T-cell (primary cell): ENCODE measurements at places on chromosomes 5 and 9. TPM values are rescaled to one million over a fixed set of nuclear protein-coding genes. Genes with fewer than 3 reads are reported as not detected.
A peak's percentile ranks its signal among the peaks of the same experiment; 100 is the strongest.

Gene PLAC8L1
- total RNA-seq: 1.4 TPM

Gene PCDHGC5
- not detected for total RNA-seq

Gene TAS2R1
- total RNA-seq: not detected

Gene ANXA2R
- 56.6 TPM for total RNA-seq

Gene PDE8B
- 0.66 TPM for total RNA-seq

DNA sequence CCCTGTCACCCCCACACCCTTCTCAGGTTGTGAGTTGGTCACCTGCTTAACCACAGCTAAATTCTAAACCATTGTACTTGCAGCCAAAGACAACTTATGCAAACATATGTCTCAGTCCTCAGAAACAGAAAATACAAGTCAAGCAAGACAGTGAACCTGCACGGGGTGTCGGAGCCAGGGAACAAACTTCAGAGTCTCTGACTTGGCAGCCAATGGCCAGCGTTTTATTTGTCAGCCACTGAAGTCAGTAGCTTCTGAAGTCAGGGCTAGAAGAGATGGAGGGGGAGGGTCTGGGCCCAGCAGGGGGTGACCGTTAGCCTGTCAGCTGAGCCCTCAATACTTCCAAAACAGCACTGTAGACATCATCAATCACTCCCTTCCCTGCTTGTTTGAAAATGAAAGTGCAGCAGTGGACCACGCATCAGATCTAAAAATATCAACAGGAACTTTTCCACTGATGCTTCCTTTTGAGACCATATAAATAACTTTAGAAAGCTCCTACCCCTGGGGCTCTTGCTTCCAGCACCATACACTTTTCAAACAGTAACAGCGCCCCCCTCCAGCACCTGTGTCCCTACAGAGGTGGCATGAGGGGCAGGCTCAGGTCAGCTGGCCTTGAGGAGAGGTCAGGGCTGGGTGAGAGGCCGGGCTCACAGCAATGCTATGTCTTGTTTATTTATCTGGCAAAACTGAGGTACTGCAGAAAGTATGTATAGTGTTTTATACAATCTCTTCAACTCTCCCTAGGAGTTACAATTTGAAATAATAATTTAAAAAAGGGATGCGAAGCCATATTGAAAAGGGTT is 142.5 kb downstream of the ACER2 start:
- DNase-seq: no peak

DNA sequence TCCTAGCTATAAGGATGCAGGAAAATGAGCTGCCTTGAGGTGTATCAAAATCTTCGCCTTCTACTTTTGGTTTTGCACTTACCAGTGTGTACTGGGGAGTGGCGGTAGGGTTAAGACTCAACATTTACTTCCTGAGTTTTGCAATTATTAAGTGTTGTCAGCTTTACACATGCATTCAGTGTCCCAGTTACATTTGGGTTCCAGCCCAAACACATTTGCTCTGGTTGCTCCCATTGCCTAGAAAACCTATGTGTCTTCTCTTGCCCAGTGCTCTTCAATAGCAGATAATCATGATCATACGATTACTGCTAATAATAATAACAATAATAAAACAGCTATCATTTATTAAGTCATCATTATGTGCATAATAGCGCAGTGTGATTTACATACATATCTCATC is 241.5 kb upstream of the PAPPA start:
- no peak for DNase-seq

DNA sequence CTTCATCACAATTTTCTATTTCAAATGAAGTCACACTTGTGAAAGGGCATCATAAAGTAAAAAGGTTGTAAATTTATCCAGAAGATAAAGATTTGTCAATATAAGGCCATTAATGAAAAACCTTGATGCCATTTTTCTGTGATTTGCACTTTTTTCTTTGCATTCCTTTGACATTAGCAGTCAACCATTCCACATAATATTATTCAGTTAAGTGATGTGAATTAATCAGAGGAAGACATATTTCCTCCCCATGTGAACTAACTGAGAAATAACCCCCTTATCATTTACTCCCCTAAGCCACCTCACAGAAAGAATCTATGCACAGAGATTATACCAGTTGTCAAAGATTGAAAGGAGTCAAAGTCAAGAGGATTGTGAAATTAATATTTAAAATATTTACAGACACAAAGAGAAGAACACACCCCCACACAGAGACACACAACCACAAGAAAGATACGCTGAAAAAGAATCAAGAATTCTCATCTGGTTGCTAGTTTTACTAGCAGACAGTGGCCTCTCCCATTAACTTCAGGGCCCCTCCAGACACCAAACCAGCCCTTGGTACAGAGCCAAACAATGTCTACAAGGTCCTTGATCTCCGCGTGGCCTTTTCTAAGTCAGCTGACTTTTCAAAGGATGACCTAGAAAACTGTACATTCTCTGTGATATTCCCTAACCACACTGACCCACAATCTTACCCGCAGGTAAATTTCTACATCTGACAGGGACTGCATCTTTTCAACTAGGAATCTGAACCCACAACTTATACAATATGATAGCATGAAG is 29.5 kb downstream of the GNAQ start:
- no peak for DNase-seq

- DNase-seq: no peak
These were observed 149.3 kb upstream of the MTAP start for GRCh38 chr9:21653091-21653490.

DNA sequence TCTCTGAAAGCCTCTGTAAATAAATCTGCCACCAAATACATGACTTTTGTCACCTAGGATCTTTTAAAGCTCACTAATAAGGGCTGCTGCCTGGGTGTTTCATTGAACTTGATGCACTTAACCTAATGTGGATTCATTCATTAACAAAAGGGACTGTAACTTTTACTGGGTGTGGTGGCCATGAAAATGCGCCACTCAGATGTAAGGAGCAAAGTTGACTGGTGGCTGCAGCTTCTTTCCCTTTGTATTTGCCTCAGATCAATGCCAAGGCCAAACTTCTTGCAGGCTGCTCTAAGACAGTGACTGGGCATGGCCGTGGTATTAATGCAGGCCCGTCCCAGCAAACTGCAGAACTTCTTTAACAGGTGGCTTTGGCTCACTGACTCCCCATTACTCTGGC is 22.9 kb downstream of the FAM240B start:
- no peak for DNase-seq

- no peak for DNase-seq
These were observed 6.8 kb upstream of the NEURL1B start for GRCh38 chr5:172634106-172634899.

DNA sequence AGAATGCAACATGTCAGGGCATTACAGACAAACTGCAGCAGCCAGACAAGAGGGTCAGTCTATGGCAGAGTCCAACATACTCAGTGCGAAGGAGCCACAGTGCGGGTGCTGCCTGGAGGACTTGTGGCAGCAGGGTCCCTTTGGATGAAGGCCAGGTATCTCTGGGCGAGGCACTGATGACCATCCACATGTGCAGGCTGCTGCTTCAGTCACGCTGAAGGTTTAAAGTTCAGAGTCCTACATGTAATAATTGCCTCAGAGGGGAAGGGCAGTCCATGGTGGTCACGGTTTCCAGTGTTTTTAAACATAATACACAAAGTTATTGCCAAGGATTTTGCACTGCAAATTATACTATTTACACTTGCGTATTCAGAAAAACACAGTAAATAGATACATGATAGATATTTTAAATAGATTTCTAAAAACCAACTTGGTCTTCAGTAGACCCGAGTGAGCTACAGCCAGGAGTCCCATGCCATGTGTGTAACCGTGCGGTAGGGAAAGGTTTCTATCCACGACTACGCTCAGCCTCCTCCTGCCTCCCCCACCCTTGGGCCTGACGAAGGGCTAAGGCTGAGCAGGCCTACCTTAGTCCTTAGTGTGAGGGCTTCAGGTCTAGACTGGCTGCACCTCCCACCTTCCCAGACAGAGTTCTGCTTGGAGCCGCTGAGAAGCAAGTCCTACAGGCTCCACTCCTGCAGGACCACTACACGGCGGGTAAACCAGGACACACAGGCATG is 76.2 kb downstream of the GPR21 start:
- DNase-seq: no peak

DNA sequence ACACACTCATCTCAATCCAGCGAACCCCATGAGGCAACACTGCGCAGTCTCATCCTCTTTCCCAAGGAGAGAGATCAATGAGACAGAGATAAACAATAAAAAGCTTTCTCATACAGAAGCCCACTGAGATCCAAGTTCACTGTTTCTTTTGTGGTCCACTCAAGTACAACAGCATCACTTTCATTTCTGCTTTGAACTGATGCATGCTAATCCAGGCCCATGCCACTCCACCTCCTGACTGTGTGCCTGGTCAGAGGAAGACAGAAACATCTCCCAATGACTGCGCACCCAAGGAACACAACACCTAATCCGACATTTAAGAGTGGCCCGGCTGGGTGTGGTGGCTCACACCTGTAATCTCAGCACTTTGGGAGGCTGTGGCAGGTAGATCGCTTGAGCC is 104.0 kb downstream of the SERINC5 start:
- no peak for DNase-seq

GRCh38 chr9:16023446-16023845 is 470.6 kb downstream of the CCDC171 start:
- DNase-seq: no peak

DNA sequence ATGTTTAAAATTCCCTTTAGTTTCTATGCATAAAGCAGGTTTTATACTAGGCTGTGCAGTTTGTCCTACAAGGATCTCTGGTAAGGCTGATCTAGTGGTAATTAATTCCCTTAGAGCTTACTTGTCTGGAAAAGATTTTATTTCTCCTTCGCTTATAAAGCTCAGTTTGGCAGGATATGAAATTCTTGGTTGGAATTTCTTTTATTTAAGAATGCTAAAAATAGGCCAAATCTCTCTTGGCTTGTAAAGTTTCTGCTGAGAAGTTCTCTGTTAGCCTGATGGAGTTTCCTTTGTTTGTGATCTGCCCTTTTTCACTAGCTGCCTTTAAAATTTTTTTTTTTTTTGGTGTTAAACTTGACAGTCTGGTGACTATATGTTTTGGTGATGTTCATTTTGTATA is 237.1 kb upstream of the TLE4 start:
- DNase-seq: no peak

GRCh38 chr9:121478816-121479676 is 20.6 kb downstream of the GGTA1 start:
- DNase-seq: no peak

GRCh38 chr5:142644127-142644526 is 41.8 kb downstream of the FGF1 start:
- DNase-seq: no peak

GRCh38 chr9:3576328-3576727 is 50.5 kb upstream of the RFX3 start:
- no peak for DNase-seq

GRCh38 chr5:96084874-96085506 is 123.3 kb upstream of the ELL2 start:
- DNase-seq: no peak

DNA sequence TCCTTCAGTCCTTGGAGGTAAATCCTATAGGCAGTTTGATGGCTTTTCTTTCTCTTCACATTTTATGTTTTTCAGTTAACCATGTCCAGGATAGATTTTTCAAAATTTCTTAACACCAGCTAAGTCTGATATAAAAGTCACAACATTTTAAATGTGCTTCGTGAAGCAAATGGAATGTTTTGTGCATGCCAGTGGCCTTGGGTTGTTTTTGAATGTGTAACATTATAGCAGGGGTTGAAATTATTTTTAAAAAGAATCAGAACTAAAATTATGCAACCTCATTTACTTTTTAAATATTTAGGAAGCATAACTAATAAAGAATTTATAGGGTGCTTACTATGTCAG is 201.1 kb downstream of the ARHGEF28 start:
- no peak for DNase-seq

- DNase-seq: no peak
These were observed 1.7 kb upstream of the AIF1L start for GRCh38 chr9:131094622-131095021.

DNA sequence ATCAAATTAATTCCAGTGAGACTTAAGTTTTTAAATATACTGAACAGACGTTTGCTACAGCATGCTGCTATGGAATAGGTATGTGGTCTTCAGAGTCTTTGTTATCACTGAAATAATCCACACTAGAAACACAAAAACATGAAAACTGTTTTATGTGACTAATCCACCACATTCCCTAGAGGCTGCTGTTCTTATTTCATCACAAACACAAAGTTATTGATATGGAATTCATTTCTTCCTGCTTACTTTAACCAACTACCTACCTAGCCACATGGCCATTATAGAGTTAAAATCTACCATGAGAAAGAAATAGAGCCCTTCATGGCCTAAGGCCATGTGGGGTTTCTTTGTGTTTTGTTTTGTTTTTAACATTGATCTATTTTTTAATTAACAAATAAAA is 232.3 kb upstream of the PTGER4 start:
- no peak for DNase-seq

DNA sequence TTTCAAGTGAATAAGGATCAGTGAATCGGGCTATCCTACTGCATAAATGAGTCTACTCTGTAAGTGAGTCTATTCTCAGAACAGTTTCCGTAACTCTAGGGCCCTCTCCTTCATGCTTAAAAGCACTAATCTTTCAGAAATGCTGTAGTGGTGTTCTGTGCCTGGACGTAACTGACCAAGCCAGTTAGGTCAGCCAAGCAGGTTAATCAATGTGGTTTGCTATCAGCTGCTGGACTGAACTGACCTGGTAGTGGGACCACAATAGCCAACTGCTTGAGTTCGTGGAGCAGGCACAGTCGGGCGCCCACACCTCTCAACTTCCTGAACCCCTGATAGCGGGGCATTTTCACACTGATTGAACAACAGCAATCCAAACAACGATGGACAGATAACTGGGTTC is 6.8 kb downstream of the SLC1A3 start:
- no peak for DNase-seq

GRCh38 chr9:114856942-114857315 is 51.1 kb upstream of the TNFSF15 start:
- DNase-seq: no peak

DNA sequence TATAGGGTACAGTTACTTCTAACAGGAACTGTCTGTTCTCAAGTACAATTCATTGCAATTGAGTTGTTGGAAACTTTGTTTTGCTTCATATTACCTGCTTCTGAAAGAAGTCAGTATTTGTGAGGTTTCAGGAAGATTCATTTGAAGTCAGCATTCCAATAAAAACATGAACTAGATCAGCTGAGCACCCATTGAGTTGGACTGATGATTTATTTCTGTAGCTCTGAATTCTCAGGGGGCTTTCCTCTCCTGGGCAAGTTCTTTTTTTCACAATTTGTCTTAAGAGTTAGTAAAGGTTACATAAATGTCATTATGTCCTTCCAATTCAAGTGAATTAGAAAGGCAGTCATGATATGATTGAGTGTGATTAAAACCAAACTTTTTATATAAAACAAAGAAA is 16.2 kb upstream of the KIF2A start:
- no peak for DNase-seq

- peak; percentile 53 for DNase-seq
These were observed 2.1 kb upstream of the TTLL11 start for GRCh38 chr9:122095010-122095767.

GRCh38 chr5:2524620-2525019 is 226.9 kb downstream of the IRX2 start:
- no peak for DNase-seq

- no peak for DNase-seq
These were observed 154.3 kb downstream of the KDM4C start for GRCh38 chr9:6911901-6912638.
